Right renal cortex interstitium (tissue), 3 donors: ENCODE measurements at places on chromosomes 5 and 9.

GRCh38 chr9:131491001-131491710 lies 11.6 kb upstream of the POMT1 start:
- no peak for DNase-seq

- no peak for DNase-seq
These were observed 38.8 kb downstream of the NFX1 start for GRCh38 chr9:33329117-33329563.

GRCh38 chr9:125134976-125135375 lies 8.4 kb downstream of the SCAI start:
- DNase-seq = no peak

DNA sequence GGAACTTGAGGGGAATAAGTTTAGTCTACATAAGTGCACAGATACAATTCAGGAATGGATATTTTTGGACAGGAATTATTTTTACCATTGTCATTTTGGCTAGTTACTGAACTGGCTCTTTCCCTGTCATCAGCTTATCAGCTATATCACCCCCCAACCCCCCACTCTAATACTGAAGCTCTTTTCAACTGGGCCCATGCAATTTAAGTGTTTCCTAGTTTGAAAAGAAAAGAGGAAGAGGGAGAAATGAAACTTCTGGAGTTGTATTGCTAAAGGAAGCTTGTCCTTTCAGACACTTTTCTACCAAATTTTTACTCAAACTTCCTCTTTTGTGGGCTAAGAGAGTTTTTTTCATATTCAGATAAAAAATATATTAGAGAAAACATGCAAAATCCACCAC lies 18.5 kb upstream of the TIMD4 start:
- no peak for DNase-seq

DNA sequence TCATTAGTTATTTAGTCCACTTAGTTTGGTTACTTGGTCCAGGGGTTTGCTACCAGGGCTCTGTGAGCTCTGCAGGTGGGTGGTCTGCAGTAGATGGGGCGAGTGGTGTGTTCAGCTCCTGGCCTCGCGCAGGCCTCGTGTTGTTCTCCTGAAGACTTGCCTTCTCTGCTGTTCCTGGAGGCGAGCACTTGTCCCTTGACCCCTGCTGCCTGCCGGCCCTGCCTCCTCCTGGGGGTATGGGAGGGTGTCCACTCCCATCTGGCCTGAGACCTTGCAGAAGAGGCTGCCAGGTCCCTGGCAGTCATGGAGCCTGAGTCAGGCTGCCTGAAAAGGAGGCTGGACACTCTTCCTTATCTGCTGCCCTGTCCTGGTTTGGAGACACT lies 137.0 kb downstream of the CACNA1B start:
- no peak for DNase-seq

DNA sequence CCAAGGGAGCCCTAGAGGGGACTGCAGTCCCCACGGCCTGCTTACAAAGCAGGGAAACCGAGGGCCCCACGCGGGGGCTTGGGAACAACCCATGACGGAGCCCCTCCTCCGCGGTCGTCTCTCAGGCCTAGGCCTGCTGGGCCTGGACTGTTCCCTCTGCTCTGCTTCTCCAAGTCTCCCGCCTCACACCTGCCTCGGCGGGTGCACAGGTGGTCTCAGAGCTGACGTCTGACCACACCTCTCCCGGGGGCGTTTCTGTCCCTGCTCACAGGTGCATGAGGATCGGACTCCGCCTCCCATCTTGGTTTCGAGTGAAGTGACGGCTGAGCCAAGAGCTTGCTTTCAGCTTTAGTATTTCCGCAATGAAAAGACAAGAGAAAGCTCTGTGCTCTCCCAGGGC lies 72.1 kb downstream of the MRPL36 start:
- no peak for DNase-seq

DNA sequence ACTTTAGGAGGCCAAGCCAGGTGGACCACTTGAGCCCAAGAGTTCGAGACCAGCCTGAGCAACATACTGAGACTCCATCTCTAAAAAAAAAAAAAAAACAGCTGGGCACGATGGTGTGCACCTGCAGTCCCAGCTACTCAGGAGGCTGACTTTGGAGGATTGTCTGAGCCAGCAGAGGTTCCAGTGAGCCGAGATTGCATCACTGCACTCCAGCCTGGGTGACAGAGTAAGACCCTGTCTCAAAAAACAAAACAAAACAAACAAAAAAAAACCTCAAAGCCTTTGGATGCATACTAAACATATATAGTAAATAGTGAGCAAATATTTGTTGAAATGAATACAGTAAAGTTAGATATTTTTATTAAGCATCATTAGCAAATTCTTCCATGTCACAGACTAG lies 5.3 kb downstream of the SLC35D2 start:
- no peak for DNase-seq

GRCh38 chr5:113939988-113940387 lies 421.9 kb upstream of the KCNN2 start:
- DNase-seq = no peak

- DNase-seq = no peak
These were observed 197.0 kb downstream of the NR2F1-AS1 start for GRCh38 chr5:93384026-93384425.
